ENCODE measurements at places on chromosomes 7 and 10.

DNA sequence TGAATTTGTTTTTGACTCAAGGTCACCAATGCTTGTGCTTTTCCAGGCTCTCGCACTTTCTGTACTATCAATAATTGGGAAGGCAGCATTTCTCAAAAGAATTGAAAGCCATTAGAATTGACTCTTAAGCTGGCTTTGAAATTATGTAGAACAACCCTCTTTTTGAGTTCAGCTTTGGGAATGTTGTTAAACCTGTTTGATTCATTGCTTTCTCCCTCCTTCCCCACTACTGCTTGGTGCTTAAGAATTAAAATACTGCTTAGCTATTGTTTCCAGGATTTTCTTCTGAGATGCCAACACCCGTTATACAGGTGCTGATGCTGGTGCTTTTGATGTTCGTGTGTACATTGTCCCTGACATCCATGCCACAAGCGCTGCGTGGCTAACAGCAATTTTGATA lies 15.5 kb upstream of the FZD8 start:
- no peak for DNase-seq

DNA sequence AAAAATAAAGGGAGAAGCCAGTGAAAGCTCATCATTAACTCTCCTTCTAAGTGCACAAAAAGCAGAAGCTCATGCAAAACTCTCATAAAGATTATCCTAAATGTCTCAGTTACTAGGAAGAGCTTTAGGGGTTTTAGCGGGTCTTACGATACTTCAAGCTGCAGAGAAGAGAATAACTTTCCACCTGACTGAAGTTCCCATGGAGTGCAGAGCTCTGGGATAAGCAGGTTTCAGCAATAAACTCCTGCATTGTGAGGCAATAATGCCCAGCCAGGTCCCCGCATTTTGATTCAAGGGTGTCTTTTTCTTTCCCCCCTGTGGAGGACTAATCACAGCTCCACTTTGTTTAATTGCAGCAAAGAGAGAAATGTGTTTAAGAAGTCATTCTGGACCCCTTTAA lies 241.9 kb upstream of the SP8 start:
- no peak for DNase-seq

GRCh38 chr7:52586704-52587103 lies 448.7 kb upstream of the POM121L12 start:
- DNase-seq = no peak

DNA sequence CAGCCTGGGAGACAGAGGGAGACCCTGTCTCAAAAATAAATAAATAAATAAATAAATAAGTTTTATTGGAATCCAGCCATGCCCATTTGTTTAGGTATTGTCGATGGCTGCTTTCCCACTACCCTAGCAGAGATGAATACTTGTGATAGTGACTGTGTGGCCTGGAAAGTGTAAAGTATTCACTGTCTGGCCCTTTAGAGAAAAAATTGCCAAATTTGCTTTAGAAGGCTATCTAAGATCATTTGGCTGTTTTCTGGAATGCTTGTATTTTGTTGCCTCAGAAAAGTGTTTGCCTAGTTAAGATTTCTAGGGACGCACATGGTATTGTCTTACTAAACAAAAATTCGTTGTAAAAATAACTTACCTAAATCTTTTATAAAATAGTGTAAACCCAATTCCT lies 35.4 kb downstream of the CHN2 start:
- no peak for DNase-seq

GRCh38 chr7:93006480-93007095 lies 111.2 kb downstream of the SAMD9 start:
- DNase-seq = no peak

DNA sequence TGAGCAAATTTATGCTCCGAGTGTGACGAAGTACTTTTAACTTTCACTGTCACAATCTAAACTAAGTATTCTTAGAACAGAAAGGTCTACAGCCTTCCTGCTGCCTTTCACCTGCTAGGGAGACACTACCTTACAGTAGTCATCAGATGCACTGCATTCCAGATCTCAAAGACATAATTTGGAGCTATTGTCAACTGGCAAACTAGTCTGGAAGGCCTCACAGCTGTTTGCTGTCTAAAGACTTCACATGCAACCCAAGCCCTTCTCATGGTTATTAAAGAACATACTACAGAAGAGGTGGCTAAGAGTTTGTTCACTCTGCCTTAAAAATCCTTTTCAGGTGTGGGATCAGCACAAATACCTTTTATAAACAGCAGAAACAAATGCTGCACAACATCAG lies 91.8 kb upstream of the KCNIP2 start:
- no peak for DNase-seq

GRCh38 chr10:91925022-91925320 lies 1.4 kb downstream of the BTAF1 start:
- DNase-seq = no peak

DNA sequence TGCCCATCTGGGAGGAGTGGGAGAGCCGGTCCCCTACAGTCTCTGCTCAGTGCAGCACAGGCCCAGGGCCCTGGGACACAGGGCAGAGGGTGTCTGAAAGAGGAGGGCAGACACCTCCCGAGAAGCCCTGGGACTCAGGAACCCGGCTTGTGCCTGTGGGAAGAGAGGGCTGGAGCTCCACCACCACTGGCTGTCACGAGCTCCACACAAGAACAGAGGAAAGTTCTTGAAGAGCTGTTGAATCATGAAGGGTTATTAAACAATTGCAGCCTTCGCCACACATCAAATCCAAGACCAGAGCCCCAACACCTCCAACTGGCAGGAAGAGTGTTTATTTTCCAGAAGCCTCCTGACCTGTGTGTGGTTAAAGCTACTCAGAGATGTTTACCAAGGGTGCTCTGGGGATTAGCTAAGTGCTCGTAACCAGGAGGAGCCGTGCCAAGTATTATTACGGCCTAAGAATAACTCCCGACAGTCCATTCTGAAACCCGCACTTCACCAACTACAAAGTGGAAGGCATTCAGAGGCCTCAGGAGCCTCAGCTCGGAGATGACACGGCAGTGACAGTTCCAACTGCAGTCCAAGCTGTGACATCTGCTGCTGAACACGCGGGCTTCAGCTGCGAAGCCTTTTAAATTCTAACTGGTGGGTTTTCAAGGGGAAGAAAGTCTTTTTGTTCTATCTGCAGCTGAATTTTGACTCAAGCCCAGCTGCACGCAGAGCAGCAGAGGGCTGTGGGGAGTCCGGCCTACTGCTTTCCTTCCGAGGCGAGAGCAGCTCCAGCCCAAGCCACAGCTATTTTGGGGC lies 75.1 kb downstream of the MAD1L1 start:
- peak; percentile 73 for DNase-seq
